NCI-H774 (cell line): ENCODE measurements at places on chromosomes 2 and 18.
A peak's percentile ranks its signal among the peaks of the same experiment; 100 is the strongest.

DNA sequence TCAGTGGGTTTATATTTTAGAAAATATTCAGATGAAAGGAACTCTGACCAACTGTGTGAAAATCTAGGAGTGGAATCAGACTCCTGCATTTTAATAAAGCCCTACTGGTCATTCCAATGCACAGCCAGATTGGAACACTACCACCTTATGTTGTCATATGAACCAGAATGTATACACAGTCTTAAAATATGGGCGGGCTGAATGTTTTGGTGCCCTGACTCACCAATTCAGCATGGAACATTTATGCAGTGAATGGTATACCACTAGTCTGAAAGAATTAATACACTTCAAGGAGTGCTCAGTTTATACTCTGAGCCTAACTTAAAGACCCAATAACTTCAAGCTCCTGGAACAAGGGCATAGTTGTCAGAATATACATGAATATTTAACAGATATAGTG lies 280.9 kb upstream of the TCF4 start:
- no peak for DNase-seq

DNA sequence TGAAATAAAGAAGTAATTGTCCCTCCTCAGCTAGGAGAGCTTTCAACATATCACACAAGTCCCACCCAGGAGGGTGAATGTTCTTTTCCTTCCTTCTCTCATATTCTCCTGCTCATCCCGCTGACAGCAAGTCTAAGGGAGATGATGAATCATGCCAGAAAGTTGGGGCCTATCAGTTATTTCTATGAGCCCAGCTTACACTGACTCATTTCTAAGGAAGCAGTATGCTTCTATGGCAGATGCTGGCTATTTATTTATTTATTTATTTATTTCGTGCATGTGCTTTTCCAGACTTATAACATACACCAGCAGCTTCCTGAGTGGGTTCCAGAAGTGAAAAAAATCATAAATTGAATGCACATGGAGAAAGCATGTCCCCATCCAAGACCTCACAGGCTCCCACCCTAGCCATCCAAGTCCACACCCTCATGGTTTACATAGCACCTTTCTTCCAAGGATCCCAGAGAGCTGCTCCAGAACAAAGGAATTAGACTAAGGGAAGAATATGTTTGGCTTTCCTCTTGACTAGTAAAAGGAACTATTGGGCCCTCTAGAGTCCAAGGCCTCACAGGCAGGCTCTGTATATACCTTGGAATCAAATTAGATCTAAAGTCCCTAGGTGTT lies 1074.2 kb upstream of the ZEB2 start:
- no peak for DNase-seq

GRCh38 chr2:158228943-158229508 lies 127.3 kb downstream of the UPP2 start:
- DNase-seq, result no peak

DNA sequence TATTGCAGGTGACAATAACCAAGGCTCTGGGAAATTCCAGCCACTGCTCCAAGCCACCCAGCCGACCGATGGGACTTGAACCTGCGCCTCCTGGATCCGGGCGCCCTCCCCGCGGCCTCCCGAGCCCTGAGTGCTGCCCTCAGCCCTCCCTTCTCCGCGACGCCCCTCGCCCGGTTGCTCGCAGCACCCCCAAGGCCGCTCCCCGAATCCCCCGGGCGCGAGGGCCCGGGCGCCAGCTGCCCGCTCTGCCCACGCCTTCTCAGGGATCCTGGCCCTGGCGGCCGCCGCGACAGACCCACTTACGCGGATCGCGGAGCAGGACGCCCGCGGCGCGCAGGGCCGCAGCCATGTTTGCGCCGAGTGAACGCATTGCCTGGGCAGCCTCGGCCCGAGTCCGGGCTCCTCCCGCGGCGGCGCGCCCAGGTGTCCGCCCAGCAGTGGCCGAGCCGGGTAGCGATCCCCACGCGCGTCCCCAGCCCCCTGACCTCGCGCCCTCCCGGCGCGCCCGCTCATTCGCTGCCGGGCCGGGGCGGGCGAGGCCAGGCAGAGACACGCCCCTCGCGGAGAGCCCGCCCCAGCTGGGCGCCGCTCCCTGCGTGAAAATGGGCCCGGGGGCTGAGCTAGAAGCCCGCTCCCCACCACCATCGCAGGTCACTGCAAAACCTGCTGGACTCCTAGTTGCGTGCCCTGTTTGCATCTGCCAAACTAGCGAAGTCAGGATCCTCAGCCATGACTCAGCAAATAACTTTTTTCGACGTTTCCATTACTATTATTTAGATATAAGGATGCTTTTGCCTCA lies at the start of gene FECH:
FECH (minus strand) TSS at position 452 of the 799 bp plus-strand sequence; CDS start at position 370, 82 bp downstream.
- peak; percentile 40 for DNase-seq

DNA sequence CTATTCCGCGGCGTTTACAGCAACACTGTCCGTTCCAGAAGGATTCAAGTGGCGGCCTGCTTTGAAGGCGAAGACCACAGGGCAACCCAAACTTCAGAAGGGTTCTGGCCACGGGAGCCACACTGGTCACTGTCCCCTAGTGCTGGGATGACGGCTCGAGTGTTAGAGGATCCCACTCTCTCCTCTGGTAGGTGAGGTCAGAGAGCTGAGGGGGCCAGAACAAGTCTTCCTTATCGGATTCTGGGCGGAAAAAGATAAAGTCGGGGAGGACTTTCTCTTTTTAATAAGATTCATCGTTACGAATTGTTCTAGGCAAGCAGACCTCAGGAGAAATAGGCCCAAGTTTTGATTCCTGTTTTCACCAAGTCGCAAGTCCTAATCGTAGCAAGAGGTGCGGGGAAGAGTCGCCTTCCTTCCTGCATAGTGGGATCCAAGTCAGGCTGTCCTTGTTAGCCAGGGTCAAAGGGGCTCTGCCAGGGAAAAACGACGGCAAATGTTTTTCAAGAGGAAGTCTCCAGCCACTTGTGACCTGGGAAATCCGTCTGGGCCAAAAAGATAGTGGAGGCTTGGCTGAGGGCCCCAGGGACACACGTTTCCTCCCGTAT lies 864 bp upstream of the MYL12A start:
- no peak for DNase-seq

GRCh38 chr2:217902379-217903141 lies 100.2 kb downstream of the TNS1 start:
- no peak for DNase-seq

- no peak for DNase-seq
Observed at GRCh38 chr2:120840795-120841487, 105.3 kb downstream of the GLI2 start.
